ENCODE measurements at places on chromosomes 16 and 17. TPM values are rescaled to one million over a fixed set of nuclear protein-coding genes. Genes with fewer than 3 reads are reported as not detected.

Gene ASPHD1
- total RNA-seq = 2.1 TPM

Gene KCNH6
- not detected for total RNA-seq

Gene GAST
- total RNA-seq = not detected

Gene MCRIP1
- total RNA-seq = 96.1 TPM

Gene TBC1D16
- total RNA-seq = 51.4 TPM

Gene EVPLL
- total RNA-seq = not detected

Gene ZP2
- not detected for total RNA-seq

Gene IGFBP4
- total RNA-seq = 260 TPM

Gene BICDL2
- total RNA-seq = 0.32 TPM

Gene OR4D1
- total RNA-seq = not detected

Gene GAA
- 18.6 TPM for total RNA-seq

All from bronchial smooth muscle cell (primary cell).